RPMI8226 (cell line): ENCODE measurements at places on chromosomes 6 and 20.

DNA sequence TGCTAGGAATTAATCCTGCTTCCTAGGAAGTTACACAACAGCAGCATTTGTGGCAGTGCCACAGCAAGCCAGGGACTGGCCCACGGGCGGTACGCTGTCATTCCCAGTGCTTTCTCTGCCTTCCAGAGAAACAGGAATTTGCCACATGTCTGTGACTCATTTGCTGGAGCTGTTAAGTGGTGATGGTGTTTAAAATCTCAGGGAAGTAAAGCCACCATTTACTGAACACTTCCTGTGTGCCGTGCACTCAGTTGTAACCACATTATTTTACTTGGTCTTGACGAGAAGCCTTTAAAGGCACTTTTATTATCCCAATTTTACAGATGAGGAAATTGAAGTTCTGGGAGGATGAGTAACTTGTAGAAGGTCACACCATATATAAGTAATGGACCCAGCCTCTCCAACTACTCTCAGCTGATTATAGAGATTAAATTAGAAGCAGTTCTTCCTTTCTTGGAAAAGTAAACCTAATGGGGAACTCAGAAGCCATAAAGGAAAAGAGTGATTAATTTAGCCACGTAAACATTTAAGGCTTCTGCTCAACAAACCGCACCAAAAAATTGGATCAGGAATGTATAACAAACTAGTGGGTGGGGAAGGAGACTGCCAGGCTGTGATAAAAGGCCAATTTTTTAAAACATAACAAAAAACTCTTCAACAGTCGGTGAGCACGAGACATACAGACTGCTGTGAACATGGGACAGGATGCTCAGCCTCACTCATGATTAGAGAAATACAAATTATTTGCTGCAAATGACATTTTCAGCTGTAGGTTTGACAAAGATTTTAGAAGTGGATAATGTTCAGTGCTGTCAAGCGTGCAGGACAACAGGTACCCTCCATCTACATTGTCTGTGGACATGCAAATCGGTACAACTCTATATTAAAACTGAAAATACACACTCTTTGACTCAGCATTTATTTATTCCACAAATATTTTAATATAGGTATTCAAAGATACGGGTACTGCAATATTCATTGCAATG, 311.2 kb downstream of the NRN1 start:
- DNase-seq, result no peak

GRCh38 chr6:36649701-36650484, 28.6 kb upstream of the CDKN1A start:
- no peak for DNase-seq

DNA sequence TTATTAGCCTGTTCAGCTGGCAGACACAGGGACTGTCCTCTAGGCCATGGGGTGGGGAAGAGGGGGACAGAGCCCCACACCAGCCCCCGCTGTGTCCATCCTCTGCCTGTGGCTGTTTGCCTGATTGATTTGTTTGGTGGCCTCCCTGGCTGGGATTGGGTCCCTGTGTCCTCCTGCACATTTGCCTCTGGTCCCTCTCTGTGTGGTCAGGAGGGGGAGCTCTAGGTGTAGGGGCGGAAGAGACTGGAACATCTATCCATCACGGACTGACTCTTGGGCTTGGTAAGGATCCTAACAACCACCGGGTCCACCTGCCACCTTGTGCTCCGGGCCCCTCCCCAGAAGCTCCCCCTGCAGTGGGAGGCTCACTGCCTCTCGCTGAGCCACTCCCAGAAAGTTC, 38.4 kb upstream of the CCDC167 start:
- peak; percentile 48 for DNase-seq

- peak; percentile 74 for DNase-seq
Observed at GRCh38 chr20:33299111-33299603, 16.1 kb downstream of the BPIFB1 start.

DNA sequence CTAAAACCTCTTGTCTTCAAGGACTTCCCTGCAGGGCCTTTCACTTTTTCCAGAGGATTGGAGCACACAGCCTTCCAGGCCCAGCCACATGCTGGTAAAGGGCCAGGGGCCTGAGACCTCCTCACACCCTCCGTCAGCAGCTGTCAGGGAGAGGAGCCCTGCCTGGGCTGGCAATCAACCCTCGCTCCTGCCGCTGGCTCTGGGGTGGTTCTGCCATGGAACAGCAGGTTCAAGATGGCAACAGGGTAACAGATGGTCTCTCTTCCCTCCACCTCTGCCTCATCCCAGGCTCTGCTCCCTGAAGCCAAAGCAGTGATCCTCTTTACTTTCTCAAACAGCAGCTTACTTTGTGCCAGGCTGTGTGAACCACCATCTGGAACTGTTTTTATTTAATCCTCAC, 23.8 kb downstream of the PCNA start:
- DNase-seq, result no peak

GRCh38 chr6:162963861-162964260, 236.1 kb downstream of the PACRG start:
- no peak for DNase-seq

GRCh38 chr6:167122041-167122826, 662 bp upstream of the CCR6 start:
- DNase-seq, result no peak

GRCh38 chr6:158321960-158322359, 9.7 kb downstream of the TULP4 start:
- no peak for DNase-seq

DNA sequence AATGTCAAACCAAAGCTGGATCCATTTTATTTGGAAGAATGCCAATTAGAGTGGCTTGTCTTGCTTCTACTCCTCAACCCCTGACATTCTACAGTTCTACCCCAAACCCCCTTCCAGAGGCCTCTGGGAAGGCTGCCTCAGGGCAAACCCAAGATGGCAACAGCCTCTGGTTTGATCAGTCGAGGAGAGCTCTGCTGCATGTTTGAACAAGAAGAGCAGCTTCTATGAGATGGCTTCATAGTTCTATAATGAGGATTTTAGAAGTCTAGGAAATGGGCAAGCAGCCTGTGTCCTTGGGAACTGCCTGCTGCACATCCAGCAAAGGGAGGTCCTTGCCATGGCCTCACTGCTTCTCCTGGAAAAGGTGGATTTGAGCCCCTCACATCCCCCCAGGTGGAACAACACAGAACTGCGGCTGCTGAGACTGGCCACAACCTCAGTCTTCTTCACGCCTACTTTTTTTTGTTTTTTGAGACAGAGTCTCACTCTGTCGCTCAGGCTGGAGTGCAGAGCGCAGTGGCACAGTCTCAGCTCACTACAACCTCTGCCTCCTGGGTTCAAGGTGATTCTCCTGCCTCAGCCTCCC, 37.9 kb downstream of the ZC3H12D start:
- DNase-seq, result no peak

DNA sequence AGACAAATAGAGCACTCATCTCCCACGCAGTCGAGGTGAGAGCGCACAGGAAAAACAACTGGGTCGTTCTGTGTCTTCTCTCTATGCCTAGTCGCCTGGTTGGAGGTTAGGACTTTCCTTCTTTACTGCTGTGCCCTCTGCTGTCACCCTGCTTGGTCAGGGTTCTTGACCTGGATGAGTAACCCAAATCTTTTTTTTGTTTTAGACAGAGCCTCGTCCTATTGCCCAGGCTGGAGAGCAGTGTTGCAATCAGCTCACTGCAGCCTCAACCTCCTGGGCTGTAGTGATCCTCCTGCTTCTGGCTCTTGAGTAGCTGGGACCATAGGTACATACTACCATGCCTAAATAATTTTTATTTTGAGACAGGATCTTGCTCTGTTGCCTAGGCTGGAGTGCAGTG, 24.5 kb downstream of the PRPF6 start:
- DNase-seq, result no peak

DNA sequence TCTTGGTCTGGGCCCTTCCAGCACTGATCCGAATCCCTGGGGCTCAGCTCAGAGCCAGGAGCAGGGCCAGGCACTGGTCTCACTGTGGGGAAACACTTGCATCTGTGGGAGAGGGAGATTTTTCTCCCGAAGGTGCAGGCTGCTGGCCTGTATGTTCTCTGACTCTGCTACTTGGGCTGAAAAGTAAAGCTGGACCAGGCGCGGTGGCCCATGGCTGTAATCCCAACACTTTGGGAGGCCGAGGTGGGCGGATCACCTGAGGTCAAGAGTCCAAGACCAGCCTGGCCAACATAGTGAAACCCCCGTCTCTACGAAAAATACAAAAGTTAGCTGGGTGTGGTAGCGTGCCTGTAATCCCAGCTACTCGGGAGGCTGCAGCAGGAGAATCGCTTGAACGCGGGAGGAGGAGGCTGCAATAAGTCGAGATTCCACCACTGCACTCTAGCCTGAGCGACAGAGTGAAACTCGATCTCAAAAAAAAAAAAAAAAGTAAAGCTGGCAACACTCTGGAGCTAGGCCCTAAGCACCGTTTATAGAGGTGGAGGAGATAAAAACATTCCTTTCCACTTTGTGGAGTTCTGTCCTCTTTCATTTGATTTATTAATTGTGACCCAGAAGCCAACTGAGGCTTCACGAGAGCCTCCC, 41.7 kb downstream of the JPH2 start:
- no peak for DNase-seq

DNA sequence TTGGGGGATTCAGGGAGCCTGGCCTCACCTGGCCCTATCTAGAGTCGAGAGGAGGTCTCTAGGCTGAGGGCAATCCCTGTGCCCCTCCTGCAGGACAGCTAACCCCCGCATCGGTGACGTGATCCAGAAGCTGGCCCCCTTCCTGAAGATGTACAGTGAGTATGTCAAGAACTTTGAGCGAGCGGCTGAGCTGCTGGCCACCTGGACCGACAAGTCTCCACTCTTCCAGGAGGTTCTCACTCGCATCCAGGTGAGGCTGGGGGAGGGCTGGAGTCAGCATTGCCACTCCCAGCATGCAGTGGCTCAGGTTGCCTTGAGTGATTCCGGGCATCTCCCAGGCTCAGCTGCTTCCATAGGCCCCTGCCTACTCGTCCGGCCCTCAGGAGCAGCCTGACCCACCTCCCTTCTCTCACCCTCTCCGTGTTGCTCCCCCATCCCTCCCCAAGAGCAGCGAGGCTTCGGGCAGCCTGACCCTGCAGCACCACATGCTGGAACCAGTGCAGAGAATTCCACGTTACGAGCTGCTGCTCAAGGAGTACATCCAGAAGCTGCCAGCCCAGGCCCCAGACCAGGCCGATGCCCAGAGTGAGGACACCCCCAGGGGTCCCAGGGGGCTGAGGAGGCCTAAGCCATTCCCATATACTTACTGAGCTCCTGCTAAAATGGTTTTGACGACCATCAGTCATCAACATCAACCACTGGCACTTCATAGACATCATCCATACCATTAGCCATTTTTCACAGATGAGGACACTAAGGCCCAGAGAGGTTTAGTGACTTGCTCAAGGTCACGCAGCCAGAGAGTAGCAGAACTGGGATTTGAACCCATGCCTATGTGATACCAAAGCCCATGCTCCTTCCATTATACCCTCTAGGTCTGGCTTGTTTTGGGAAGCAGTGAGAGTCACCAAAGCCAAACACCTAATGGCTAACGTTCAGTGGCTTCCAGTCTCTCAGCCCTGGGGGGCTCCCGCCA, 8.3 kb downstream of the FGD2 start:
- DNase-seq, result no peak

GRCh38 chr20:62624325-62624690, 18.0 kb upstream of the SLCO4A1 start:
- peak; percentile 78 for DNase-seq
